ENCODE measurements at places on chromosomes 7 and 10.
A peak's percentile ranks its signal among the peaks of the same experiment; 100 is the strongest.

GRCh38 chr7:128398016-128398840 is 11.6 kb downstream of the IMPDH1 start:
- DNase-seq, result peak; percentile 72

DNA sequence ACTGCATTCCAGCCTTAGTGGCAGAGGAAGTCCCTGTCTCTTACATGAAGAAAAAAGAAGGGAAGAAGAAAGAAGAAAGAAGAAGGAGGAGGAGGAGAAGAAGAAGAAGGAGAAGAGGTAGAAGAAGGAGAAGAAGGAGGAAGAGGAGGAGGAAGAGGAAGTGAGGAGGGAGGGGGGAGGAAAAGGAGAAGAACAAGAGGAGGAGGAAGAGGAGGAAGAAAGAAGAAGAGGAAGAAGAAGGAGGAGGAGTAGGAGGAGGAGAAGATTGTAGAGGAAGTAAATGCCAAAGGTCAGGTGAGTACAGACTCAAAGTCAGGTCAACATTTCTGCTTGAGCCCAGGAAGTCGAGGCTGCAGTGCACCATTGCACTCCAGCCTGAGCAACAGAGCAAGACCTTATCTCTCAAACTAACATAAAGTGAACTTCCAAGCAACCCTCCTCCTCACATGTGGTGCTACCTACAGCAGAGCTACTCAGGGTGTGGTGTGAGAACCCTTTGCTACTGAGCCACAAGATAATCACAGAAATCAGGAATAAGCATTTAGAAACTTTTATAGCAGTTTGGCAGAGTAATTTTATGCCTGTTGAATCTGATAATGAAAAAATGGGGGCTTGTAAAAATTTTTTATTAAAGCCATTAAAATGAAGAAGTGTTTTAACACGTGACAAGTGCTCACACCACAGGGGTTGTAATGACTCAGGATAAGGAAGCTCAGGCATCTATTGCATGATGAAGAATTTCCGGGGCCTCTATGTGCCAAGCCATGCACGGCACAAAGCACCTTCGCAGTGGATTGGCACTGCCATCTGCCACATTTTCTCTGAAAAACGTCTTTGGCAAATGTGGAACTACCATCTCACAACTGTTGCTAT is 224.9 kb upstream of the AUTS2 start:
- DNase-seq, result no peak

- DNase-seq, result no peak
These were observed 4.4 kb downstream of the LAMTOR4 start for GRCh38 chr7:100152937-100153666.

GRCh38 chr10:117298219-117298618 is 57.3 kb downstream of the SLC18A2 start:
- no peak for DNase-seq

- no peak for DNase-seq
These were observed 56.7 kb downstream of the OSBPL3 start for GRCh38 chr7:24923172-24923865.

DNA sequence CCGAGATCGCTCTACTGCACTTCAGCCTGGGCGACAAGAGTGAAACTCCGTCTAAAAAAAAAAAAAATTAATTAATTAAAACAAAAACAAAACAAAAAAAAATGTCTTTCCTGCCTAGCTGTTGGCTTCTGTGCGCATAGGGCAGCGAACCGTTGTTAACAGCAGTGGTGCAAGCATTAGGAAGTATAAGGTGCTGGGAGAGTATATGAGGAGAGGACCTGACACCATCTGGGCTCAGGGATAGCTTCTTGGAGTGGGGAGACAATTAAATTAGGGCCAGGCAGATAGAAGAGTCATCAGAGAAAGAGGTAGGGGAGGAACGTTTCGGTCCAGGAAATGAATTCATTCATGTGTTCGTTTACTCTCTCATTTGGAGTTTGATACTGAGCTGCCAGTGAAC is 46.2 kb upstream of the EZH2 start:
- no peak for DNase-seq

DNA sequence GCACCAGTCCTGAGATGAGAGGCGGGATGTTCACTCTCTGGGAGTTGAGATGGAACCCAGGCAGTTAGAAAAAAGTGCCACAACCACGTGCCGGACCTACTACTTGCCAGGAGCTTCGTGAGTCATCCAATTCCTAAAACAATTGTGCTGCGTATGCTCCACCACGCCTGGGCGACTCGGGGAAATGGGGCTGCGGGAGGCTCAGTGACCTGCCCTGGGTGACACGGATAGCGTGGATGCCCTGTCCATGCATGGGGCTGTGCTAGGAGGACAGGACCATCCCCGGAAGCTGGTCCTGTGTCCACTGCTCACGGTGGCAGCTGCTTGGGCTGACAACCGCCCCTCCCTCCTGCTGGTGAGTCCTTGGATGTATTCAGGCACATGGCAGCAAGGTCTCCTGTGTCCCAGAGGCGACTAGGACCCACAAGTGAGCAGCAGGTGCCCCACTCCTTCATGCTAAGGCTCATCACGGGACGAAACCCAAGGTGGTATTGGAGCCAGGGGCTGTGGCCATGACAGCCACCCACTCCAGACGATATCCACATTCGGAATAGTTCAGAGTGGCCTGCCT is 90.4 kb downstream of the BMS1 start:
- DNase-seq, result no peak

DNA sequence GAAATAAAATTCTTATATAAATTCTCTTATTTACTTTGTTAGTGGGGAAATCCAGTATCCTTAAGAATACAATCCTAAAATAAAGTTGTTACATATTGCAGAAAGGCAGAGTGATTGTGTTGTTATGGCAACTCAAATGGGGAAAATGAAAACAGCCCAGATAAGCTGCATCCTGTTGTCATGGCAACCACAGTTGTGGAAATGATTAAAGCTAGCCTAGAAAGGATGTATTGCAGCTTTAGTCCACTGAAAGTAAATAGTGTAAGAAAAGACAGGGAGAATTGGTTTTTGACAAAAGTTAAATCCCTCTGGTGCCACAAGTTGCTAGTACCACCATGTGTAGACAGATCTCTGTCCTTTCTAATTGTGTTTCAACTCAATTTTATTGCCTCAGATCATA is 43.2 kb downstream of the BTRC start:
- DNase-seq, result no peak

GRCh38 chr7:6092953-6093354 is 61.8 kb downstream of the ANKRD61 start:
- DNase-seq, result peak; percentile 23

DNA sequence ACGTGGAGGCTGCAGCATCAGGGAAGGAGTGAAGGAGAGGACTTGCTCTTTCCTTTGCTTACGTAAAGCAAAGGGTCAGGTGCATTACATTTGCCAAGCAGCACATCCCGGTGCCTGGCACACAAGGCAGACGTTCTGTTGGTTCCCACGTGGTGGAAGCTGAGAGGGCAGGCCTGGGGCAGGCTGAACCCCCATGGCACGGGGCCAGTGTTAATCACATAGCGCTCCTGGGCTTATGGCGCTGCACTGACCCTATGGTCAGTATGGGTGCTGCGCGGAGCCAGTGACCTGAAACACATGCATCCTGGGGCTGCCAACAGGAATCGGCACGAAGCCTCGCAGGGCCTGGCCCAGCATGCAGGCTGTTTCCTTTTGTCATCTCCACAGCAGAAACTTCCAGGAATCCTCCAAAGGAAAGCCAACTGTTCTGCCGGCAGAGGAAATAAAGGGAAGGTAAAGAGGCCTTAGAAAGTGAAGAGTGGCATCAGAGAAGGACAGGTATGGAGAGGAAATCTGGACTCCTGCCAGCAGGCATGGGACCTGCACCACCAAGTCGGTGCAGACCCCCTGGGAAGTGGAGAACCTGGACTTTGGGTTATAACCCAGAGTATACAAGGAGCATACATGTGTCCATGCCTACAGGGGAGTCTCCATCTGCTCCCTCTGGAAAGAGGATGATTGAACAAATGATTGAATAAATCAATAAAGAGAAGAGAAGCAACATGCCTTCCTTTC is 560.2 kb downstream of the TCERG1L start:
- DNase-seq, result no peak

DNA sequence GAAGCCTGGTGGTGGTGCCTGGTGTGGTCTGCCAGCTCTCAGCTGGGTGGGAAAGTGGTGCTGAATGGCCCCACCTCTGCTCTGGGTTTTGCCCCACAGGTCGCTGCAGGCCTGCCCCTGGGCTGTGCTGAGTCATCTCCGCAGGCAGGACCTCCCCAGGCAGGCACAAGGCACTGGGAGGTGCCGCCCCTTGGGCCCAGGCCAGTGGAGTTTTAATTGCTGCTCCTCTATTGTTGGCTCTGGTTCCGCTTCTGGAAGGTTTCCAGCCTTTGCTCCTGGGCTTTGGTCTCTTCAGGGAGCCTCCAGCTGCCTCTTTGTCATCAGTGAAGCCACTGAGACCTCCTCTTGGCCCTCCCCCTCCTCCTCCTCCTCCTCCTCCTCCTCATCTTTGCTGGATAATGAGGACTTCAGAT is 180.3 kb upstream of the GRB10 start:
- no peak for DNase-seq

GRCh38 chr7:143013473-143013872 is 13.5 kb downstream of the OR9A2 start:
- peak; percentile 80 for DNase-seq

- no peak for DNase-seq
These were observed 302.6 kb upstream of the MYO3A start for GRCh38 chr10:25631471-25631870.

DNA sequence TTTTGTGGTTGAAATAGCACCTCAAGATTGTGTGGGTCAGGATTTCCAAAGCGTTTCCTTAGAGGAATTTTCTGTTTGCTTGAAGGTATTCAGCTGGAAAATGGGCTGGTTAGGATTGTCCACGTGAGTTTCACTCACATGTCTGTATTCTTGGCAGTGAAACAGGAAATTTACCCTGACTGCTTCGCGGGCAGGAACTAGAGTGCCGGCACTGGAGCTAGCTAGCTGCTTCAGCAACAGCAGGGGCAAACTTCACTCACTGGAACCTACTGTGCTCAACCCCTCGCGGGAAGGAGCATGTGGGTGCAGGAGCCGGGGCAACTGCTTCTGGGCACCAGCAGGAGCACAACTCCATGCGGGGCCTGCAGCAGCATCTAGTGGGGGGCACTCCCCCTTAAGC is 38.0 kb upstream of the RTKN2 start:
- no peak for DNase-seq

GRCh38 chr7:33356336-33356735 is 227.0 kb downstream of the BBS9 start:
- no peak for DNase-seq

- no peak for DNase-seq
These were observed 4.9 kb downstream of the C10orf143 start for GRCh38 chr10:130105724-130106123.

GRCh38 chr7:10646194-10646593 is 327.5 kb upstream of the PHF14 start:
- no peak for DNase-seq

- no peak for DNase-seq
These were observed 118.4 kb downstream of the ABCA13 start for GRCh38 chr7:48289656-48290055.

DNA sequence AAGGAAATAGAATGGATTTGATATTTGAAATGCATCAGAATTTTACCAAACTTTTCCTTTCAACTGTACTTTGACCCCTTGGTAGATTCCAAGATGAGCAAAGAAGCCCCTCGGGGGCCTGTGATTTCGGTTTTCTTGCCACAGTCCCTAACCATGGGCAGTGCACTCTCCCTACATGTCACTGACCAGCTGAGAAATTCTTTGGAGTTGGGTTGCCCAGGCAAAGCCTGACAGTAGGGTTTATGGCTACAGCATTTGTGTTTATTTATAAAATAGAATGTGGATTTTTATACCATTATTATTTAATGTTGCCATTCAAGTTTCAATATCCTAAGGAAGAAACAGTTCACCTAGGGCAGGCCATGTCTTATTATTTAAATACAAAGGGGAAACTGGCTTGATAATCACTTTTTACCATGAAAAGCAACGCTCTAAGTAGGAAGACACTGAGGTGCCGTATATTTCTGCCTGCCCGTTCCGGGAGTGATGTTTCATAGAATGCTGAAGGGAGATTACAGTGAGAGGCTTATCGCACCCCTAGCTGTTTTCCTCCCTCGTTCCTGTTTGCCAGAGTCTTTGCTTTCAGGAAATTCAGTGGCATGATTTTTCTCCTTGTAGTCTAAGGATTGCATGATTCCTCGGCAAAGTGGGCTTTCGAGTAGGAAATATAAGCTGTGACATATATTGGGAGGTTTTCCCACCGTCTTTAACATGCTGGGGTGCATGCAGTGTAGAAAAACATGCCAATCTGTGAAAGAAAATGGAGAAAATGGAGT is 35.8 kb downstream of the WIPF3 start:
- peak; percentile 28 for DNase-seq

DNA sequence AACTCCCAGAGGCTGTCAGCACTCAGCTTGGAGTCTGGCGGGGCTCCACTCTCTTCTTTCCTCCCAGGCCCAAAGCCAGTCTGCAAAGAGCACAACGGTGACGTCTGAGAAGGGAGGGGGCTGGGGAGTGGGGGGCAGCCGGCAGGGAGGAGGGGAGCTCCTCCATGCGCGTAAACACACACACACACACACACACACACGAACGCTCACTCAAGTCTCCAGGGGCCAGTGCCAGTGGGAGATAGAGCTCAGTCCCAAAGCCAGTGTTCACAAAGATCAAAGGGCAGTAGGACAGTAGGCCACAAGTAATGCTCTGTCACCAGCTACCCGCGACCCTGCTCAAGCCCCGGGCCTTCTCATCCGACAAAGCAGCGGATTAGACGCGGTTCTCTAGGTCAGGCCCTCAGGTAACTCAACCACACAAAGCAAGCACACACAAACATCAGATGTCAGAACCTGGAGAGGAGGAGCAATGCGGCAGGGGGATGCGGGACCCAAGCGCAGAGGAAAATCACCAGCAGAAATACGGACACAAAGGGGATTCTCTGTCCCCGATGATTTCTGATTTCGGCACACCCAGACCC is 19.9 kb downstream of the TCAF1 start:
- DNase-seq, result peak; percentile 72

DNA sequence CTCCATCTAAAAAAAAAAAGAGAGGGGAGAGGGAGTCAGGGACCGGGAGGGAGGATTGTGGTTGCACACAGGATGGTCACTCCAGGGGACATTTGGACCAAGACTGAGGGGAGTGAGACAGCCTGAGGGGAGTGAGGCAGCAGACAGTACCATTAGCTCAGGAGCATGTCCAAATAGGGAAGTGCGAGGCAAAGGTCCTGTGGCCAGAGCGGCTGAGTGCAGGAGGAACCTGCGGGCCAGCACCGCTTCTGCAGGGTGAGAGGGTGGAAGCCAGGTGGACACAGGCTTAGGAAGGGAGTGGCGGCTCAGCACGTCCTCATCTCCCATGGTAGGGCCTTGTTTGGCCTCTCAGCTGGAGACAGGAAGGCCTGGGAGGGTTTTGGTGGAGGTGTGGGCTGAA is 48.9 kb upstream of the PFKFB3 start:
- no peak for DNase-seq

DNA sequence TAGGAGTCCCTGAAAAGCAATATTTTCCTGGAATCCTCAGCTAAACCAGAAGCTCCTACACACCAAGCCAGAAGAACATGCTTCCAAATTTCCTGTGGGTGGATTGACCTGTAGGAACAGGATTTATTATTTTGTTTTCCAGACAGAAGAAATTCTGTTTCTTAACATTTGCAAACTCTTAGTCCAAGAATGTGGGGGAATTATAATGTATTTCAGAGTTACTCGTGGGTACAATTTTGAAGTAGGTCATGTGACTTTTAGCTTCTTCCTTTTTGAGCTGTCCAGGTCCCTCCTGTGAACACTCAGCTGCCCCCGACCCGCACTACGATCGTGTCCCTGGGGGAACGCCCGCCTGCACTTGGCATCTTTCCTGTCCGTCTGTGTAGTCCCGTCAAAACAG is 27.7 kb upstream of the VIPR2 start:
- no peak for DNase-seq

GRCh38 chr7:52609511-52609910 is 425.9 kb upstream of the POM121L12 start:
- no peak for DNase-seq

- DNase-seq, result peak; percentile 67
These were observed 77.4 kb downstream of the PON1 start for GRCh38 chr7:95246831-95247370.

Measured in WERI-Rb-1 (cell line).